Pancreas (tissue), 10 donors: ENCODE measurements at places on chromosomes 6 and 20.

DNA sequence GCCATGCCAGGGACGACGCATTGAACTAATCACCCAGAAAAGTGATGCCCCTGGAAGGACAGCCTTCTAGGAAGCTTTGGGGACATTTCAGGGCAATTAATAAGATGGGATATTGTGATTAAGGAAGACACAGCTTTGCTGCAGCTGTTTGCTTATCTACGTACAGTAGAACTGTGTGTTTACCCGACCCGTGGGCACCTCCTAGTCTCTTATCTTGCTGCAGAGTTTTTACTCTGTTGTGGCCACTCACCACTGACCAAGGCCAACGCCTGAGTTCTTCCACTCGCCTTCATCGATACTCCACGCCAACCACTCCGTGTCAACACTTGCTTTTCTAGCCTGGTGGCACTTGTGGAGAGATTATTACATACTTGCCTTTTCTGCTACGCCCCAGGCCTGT lies 105.9 kb upstream of the MLN start:
- DNase-seq, result no peak

- peak; percentile 80 for DNase-seq
These were observed at the start of gene VGLL2 for GRCh38 chr6:117265410-117266256. TSS of gene VGLL2 (plus strand) at chr6:117265558. CDS start at chr6:117265764, 206 bp downstream.

DNA sequence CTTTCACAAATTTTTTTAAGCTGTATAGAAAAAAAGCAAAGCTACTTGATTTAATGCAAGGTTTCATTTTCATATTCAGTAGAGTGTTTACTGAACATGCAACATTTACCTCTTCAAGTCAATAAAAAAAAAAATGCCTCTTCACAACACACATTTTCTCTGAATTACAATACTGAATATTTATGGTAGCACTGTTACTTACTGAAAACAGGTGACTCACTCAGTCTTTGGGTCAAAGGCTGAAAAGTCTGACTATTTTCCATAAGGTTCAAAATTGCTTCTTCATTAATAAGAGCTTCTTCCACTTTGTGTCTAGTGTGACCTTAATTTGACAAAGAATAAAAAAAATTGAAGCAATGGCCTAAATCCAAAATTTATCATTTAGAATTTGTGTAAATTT lies 101.9 kb downstream of the REV3L start:
- DNase-seq, result no peak

DNA sequence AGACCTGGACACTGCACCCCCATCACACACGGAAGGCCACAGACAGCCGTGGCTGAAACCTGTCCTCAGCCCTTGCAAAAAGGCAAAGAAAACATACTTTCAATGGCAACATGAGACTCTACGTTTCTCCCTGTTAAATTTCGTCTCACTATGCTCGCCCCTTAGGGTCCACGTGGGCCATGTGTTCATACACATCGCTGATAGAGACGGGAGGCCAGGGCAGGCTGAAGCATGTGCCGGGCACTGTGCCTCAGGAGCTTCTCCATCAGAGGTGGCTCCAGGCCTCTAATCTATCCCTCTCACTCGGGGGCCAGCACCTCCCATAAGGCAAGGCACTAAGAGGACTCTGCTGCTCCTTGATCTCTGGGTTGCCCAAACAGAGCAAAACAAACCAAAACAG lies 17.5 kb downstream of the PXDC1 start:
- no peak for DNase-seq

- DNase-seq, result no peak
These were observed 57.7 kb downstream of the PXDC1 start for GRCh38 chr6:3693831-3694230.

GRCh38 chr20:39270837-39271604 lies 308.9 kb downstream of the DHX35 start:
- DNase-seq, result no peak

- DNase-seq, result no peak
These were observed 84.2 kb downstream of the THEMIS start for GRCh38 chr6:127816643-127817042.

DNA sequence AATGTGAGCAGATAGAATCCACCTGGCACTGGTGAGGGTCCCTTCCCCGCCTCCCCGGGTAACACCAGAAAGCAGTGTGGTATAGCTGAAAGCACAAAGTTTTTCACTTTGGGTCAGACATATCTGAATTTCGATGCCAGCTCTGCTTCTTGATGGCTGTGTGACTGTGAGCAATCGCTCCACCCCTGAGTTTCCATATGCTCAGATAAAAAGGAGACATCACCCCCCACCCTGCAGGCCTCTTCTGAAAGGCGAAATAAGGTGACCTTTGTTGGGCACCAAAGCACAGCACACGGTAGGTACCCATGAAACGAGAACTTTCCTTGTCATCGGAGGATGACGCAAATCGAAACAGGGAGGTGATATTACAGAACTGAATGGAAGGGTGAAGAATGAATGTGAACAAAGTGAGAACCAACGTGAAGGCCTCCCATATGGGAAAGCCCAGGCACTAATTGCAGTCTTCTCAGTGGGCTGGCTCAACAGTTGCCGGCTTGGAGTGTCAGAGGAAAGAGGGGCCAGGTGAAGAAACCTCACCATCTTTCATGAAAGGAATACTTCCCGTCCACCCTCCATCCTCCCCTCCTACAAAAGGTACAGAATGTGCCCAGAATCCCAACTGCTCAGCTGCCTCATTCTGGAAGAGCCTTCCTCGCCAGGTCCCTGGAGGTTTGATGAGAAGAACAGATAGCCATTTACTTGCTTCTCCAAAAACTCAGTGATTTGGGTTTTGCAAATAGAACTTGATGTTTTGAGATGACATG lies 61.8 kb downstream of the NFATC2 start:
- no peak for DNase-seq

DNA sequence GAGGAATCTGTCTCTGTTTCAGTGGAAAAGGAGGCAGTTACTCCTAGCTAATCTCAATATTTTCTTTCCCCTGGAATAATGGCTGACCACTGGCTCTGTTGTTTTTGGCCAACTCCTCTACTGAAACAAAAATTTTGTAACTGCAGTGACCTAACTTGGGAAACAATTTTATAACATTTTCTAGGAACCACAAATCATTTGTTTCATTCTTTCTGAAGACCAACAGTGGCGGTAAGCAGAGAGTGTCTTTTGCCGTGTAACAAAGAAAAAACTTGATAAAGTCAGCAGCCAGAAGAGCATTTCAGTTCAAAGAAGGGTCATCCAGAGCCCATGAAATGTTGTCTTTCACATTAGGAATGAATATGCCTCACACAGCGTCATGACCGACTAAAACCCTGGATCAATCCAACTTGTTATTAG lies 11.8 kb upstream of the BFSP1 start:
- no peak for DNase-seq

GRCh38 chr20:58982406-58983114 lies 1.5 kb downstream of the NELFCD start:
- no peak for DNase-seq

- no peak for DNase-seq
These were observed 156.4 kb upstream of the AKIRIN2 start for GRCh38 chr6:87858440-87858839.

DNA sequence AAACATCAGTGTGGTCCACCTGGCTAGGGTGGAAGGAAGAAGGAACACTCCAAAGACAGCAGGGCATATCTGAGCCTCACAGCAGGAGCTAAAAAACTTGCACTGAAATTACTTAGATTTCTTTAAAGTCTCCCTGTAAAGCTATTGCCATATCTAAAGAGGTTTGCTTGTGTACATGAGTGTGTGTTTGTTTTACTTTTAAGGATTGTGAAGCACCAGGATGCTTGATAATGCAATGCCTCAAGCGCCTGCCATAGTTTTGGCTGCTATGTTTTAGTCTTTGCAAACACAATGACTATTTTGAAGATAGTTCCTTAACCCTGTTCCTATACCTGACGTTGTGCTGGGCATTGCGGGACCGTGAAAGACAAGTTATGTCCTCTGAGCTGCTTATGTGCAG lies 65.0 kb downstream of the ID4 start:
- DNase-seq, result no peak

GRCh38 chr6:53937461-53937860 lies 142.7 kb downstream of the LRRC1 start:
- no peak for DNase-seq

DNA sequence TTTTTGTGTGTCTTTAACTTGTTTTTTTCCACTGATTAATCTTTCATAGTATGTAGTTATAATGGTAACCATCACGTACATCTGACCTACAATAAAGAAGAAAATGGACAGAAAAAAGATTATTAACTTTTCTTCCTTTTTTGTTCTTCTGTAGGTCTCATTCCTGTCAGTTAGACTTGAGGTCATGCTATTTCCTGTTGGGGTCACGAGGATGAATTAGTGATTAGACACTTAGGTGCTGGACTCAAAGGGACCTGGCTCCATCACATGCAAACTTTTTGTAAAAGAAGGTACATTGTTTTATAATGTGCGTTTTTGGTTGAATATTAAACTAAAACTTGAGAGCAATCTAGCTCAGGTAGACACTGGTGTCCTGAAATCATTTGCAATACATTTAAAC lies 14.8 kb downstream of the MARCKS start:
- no peak for DNase-seq

GRCh38 chr6:29705389-29706231 lies 17.6 kb upstream of the HLA-F start:
- DNase-seq, result no peak

GRCh38 chr6:131281471-131282270 lies 146.4 kb downstream of the AKAP7 start:
- DNase-seq, result no peak

GRCh38 chr6:82080767-82081166 lies 166.8 kb downstream of the IBTK start:
- no peak for DNase-seq

DNA sequence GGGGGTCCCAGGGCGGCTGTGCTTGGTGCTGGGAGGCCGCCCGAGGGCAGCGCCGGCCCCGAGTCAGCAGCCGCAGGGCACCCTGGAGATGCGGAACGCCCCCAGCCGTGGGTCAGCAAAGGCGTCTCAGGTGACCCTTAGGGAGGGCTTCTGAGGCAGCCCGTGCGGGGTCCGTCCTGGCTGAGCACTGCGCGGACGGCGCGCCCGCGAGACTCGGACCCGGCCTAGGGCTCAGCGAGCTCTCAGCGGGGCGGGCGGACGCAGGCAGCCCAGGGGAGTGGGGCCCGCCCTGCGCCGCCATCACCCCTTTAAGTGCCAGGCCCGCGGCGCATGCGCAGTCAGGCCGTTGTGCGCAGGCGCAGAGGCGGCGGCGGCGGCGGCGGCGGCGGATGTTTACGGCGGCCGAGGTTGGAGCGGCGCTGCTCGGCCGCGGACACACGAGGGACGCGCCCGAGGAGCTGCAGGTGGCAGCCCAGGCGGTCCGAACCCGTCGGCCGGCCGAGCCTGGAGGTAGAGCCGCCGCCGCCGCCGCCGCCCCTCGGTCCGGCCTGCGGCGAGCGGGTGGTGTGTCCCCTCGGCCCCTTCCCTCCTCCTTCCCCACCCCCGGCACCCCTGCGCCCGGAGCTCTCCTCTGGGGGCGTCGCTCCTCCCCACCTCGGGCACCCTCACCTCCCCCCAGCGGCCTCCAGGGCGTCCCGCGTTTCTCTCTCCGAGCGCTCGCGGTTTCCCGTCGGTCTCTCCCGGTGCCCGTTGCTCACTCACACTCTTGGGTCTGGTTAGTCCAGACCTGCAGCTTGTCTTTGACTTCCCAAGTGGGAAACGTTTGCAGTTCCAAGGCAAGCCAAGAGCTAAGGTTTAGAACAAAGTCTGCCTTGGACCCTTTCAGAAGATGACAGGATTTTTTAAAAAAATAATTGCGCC lies at the start of gene PCMTD2:
Gene PCMTD2, plus strand, starts transcription at position 388 of the 921 bp plus-strand sequence. CDS start 4,218 bp downstream, outside the sequence.
- peak; percentile 93 for DNase-seq

GRCh38 chr6:142367501-142368018 lies 65.8 kb downstream of the ADGRG6 start:
- DNase-seq, result no peak

GRCh38 chr6:33610067-33610466 lies 11.1 kb upstream of the ITPR3 start:
- no peak for DNase-seq

GRCh38 chr20:49661560-49662329 lies 51.9 kb downstream of the B4GALT5 start:
- no peak for DNase-seq

DNA sequence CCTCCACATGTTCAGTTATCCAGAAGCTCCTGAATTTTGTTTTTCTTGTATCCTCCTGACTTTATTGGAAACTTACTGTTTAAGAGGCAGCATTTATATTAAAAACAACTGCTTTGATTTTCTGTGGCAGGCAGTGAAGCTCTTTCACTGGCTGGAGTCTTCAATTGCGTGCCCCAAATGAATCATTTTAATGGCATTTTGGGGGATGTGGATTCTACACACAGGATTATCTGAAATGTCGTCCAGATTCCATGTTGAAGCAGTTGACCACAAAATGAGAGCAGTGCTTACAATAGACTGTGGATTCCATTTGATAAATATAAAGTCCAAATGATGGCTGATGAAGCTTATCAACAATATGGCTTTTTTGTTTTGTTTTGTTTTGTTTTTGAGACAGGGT lies 41.0 kb upstream of the HIVEP1 start:
- DNase-seq, result no peak

DNA sequence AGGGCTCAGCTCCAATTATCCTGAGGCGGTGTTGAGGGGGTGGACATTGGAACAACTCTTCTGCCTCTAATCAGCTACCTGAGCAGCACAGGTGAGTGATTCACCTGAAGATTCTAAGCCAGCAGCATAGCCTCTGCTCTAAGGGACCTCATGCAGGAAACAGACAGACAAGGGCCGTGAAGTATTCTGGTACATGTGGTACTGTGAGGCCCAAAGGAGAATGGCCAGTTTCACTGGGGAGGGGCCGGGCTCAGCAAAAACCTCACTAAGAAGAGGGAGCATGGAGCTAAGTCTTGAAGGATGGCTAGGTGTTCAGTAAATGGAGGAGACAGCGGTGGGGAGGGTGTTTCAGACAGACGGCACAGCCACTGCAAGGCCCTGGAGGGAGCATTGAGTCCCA lies 58.5 kb upstream of the CCDC167 start:
- DNase-seq, result no peak

DNA sequence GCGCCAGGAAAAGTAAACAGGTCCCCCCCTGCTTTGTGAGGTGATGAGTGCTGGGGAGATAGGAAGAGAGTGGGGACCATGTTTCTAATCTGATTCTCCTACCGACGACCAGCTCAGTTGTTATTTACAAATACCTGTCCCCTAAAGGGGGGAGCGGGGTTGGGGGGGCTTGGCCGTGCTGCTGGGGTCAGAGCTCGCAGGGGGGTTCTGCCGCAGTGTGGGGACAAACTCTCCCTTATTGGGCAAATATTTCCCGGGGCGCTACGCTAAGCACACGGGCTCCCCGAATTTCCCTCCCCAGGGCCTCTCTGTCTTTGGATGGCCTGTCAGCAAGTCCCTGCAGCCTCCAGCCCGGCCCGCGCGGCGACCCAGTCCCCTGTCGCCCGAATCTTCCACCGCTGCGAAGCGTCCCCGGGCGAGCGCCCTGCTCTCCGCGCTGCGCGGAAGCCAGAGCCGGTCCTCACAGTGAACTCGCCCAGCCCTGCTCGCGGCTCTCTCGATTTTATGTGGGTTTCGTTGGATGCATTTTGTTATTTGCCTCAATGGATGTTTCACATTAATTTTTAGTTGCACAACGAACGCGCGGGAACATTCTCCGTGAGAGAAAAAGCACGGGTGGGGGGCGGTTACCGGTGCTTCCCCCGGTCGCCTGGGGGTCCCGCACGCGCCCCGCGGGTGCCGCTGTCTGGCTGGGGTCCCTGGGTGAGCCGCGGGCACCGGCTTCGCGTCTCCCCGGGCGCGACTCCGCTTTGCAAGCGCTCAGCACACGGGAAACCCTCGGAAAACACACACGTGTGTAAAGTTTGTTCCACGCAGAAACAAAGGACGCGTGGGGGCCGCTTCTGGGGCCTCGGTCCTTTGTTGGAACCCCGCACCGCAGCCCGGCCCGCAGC lies 1.5 kb upstream of the STX16 start:
- peak; percentile 78 for DNase-seq

- DNase-seq, result no peak
These were observed 19.4 kb downstream of the SLC9A8 start for GRCh38 chr20:49831770-49832631.
